ENCODE measurements at places on chromosomes 7 and 10.

GRCh38 chr7:19715499-19715898 is 6.7 kb upstream of the POLR1F start:
- no peak for DNase-seq

GRCh38 chr10:5094265-5095205 is at the start of gene AKR1C3:
TSS of gene AKR1C3 (plus strand) at chr10:5094414. CDS start at chr10:5094445, 31 bp downstream.
- no peak for DNase-seq

DNA sequence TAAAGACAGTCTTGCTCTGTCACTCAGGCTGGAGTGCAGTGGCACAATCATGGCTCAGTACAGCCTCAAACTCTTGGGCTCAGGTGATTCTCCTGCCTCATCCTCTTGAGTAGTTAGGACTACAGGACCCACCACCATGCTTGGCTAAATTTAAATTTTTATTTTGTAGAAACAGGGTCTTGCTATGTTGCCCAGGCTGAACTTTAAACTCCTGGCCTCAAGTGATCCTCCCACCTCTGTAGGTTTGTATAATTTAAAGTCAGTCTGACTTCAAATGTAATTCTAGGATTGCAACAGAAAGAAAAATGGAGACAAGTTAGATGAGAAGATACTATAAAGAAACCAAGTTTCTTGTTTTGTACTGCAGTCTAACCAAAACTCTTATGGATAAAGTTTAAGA is 11.5 kb downstream of the TMEM60 start:
- no peak for DNase-seq

GRCh38 chr7:98518159-98518947 is 98.7 kb upstream of the NPTX2 start:
- no peak for DNase-seq

DNA sequence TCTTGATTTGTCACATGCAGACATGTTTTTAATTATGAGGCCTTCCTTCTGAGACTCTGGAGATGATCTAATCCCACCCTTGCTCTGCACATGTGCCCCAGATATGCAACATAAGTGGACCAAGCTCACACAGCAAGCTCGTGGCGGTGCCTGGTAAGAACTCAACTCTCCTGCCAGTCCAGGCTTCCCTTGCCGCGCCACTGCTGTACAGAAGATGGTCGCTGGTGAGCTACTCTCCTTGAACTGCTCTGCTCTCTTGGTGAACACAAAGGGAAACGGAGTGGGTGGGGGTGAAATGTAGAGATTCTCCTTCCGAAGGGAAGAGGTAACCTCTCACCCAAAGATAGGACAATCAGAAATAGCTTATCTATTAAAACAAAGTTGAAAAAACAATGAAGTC is 25.7 kb downstream of the MYOF start:
- no peak for DNase-seq

GRCh38 chr10:129870961-129871621 is 93.0 kb downstream of the EBF3 start:
- no peak for DNase-seq

GRCh38 chr10:52617346-52617745 is 155.2 kb downstream of the MBL2 start:
- DNase-seq: no peak

DNA sequence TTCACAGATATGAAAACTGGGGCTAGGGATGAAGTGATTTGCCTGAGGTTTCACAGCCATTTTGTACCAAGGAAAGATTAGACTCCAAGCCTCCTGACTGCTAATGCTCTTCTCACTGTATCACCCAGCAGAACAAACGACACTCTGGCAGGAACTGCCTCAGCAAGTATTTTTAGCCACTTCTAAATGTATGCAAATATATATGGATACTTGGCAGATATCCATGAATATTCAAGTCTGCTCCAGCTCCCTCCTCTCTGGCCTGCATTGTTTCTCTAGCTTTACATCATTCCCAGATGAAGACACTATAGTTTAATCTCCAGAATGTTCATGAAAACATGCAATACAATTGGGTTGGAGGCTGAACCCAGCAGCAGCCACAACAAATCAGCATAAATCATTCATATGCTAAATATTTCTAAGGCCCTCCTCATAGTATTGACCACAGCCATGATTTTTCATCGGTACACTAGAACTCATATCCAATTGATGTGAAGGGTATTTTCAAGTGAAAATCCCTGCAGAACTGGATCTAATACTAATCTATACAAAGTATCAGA is 65.5 kb downstream of the HPSE2 start:
- DNase-seq: no peak

- no peak for DNase-seq
These were observed 34.4 kb downstream of the ASAH2 start for GRCh38 chr10:50216894-50217293.

DNA sequence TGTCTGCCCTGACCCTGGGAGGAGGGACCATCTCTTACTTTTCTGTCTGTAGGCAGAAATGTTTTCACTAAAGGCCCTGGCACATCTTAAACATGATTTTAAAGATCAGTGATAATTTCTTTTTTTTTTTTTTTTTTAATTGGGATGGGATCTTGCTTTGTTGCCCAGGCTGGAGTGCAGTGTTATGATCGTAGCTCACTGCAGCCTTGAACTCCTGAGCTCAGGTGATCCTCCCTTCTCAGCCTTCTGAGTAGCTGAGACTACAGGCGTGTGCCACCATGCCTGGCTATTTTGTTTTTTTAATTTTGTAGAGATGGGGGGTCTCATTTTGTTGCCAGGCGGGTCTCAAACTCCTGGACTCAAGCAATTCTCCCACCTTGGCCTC is 65.3 kb downstream of the RBM20 start:
- DNase-seq: no peak

DNA sequence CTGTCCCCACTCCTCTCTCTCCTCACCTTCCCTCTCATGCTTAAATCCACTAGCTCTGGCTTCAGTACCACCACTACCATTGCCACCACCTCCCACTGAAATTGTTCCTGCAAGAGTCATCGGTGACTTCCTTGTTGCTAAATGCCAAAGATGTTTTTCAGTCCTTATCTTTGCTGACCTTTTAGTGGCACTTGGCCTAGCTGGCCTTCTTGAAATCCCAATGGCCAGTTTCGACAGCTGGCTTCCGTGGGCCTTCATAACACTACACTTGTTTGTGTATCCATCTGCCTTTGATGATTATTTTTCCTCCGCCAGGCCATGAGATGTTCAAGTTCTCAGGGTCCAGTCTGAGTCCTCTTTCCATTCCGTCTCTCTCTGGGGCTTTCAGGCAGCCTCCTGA is 118.2 kb upstream of the NANOS1 start:
- no peak for DNase-seq
